Ascending aorta (tissue), 2 donors: ENCODE measurements at places on chromosomes 5 and 9.

GRCh38 chr5:93573354-93574351 lies 7.4 kb downstream of the NR2F1-AS1 start:
- no peak overlapping the region for H3K4me3 ChIP-seq
- H3K27me3 ChIP-seq: peaks cover 14% of the 10 kb centered on the region
- H3K36me3 ChIP-seq: no peaks in the 10 kb centered on the region
- H3K27ac ChIP-seq: no peak overlapping the region

- H3K27ac ChIP-seq: no peak overlapping the region
- no peak for DNase-seq
- H3K4me1 ChIP-seq: no peaks in the 10 kb centered on the region
- H3K4me3 ChIP-seq: no peak overlapping the region
- H3K27me3 ChIP-seq: no peaks in the 10 kb centered on the region
Observed at GRCh38 chr9:17402309-17402708, 176.6 kb upstream of the SH3GL2 start.

DNA sequence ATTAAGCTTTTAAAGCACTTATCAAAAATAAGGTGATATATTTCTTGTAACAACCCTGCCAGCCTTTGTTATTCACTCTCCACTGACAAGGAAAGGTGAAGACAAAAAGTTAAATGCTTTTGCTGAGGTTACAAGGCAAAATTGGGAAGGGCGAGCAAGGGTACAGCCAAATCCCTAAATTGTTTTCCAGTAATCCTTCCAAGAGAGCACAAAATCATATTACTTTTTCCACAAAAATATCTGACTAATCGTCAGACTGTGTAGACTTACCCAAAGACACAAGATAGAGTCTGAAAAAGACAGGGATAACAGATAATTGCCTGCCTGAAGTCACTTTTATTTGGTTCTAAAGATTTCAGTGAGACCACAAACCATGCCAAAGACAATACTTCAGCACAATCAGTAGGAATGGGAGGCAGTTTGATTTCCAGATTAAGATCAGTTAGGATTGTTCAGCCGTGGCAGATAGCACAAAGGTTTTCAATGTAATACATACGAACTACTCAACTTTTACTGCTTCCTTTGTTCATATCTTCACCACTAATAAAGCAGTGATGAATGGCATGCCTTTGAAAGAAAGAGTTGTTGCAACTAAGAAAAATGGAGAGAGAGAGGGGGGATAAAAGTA lies 383.8 kb upstream of the TUSC1 start:
- no peak overlapping the region for H3K27ac ChIP-seq
- no peak overlapping the region for H3K4me3 ChIP-seq
- DNase-seq: no peak
- no peaks in the 10 kb centered on the region for H3K27me3 ChIP-seq
- H3K4me1 ChIP-seq: no peaks in the 10 kb centered on the region
- H3K36me3 ChIP-seq: no peaks in the 10 kb centered on the region

DNA sequence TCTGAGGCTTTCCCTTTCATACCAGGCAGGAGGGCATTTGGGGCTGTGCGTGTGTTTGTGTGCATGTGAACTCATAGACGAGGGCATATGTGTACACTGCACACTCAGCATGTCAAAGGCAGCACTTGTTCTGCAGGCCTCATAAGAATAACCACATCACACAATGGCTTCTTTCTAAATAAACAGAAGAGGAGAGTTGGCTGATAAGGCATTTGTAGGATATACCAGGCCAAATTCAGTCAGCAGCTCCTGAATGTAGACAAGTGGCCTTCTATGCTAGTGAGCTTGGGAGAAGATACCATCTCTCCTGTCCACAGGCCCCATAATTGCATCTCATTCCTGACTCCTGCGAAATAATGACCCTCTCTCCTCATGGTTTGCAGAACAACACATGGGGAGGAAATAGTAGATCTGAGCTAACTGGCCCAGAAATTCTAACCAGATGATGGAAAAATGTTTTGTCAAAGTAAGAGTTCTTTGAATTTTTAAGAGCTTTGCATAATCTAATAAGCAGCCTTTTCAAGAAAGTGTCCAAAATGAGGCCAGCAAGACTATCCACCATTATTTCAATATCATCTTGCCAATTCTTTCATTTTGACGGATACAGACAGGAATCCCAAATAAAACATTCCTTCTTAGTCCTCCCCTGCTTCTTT lies 60.5 kb upstream of the GAS1 start:
- H3K27me3 ChIP-seq: no peaks in the 10 kb centered on the region
- no peak for DNase-seq
- no peaks in the 10 kb centered on the region for H3K36me3 ChIP-seq
- no peaks in the 10 kb centered on the region for H3K4me1 ChIP-seq
- no peak overlapping the region for H3K4me3 ChIP-seq
- no peak overlapping the region for H3K27ac ChIP-seq

DNA sequence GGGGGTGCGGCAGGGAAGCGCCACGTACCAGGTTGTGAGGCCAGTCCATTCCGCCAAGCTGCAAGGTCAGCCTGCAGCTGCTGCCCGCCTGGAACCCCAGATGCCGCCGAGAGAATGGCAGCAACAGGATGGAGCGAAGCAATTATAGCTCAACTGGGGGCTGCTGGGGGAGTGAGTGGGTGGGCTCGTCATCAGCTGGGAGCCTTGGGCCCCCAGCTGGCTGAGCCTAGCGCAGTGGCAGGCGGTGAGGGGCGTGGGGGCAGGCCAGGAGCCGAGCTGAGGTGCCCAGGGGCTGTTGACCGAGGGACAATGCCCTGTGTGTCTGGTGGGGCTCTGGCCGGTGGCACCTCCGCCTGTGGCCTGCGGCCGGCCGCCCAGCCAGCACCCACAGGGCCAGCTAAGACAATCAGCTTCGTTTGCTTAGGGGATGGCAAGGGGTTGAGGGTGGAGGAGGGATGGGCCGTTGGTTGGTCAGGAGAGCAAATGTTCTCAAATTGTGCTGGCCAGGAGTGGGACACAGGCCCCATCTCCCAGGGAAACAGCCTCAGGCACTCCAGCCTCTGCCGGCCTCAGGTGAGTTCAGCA lies at the start of gene IL17B:
Gene IL17B (minus strand): TSS at position 116 of the 585 bp plus-strand sequence. CDS start 67 bp downstream, at position 49.
- no peaks in the 10 kb centered on the region for H3K36me3 ChIP-seq
- no peaks in the 10 kb centered on the region for H3K27me3 ChIP-seq
- peaks cover 55% of the 10 kb centered on the region for H3K4me1 ChIP-seq

DNA sequence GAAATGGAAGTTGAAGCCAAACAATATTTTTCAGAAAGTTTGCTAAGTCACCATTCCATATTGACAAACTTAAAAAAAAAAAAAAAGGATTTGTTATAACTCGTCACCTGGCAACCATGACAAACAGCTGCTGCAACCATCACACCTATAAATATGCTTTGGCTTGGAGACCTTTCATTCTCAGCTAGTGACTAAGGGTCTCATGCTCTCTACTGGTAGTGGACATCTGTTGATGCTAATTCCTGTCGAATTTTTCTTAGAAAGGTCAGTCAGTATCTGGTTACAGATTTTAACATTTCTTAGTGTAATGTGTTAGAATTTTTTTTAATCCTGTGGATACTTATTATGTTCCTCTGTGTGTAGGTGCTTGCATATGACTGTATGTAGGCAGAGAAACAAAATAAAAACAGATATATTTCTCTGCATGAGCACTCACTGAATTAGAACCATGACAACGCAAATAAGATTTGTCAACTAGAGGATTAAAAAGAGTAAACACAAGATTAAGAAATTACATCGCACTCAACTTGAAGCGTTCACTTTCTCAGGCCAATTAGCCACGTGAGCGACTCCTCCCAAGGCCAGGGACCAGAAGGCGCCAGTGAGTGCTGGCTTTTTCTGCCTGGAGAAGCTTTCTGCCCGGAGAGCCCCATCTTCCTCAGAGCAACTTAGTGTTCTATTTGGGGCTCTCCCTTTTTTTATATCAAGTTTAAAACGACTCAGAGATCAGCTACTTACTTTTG lies 27.0 kb upstream of the ZNF622 start:
- H3K4me1 ChIP-seq: no peaks in the 10 kb centered on the region
- no peak overlapping the region for H3K27ac ChIP-seq
- H3K4me3 ChIP-seq: no peak overlapping the region

DNA sequence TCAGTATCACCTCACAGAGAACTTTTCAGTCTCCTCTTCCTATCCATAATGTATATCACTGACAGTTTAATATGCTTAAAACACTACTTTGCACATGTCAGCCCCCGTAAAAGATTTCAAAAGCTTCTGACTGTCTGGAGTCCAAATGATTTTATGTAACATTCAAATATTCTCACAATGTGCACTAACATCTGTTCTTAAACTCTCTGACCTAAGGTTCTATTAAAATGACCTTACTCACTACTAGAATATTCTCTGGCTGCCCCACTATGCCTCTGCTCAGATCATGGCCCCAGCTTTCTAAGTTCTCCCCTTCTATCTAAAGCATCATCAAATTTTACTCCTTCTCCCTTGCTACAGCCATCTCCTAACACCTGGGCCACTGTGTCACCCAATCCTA lies 52.5 kb downstream of the AP3B1 start:
- H3K36me3 ChIP-seq: no peaks in the 10 kb centered on the region
- no peaks in the 10 kb centered on the region for H3K27me3 ChIP-seq
- DNase-seq: no peak
- H3K4me1 ChIP-seq: no peaks in the 10 kb centered on the region
- no peak overlapping the region for H3K4me3 ChIP-seq
- no peak overlapping the region for H3K27ac ChIP-seq

DNA sequence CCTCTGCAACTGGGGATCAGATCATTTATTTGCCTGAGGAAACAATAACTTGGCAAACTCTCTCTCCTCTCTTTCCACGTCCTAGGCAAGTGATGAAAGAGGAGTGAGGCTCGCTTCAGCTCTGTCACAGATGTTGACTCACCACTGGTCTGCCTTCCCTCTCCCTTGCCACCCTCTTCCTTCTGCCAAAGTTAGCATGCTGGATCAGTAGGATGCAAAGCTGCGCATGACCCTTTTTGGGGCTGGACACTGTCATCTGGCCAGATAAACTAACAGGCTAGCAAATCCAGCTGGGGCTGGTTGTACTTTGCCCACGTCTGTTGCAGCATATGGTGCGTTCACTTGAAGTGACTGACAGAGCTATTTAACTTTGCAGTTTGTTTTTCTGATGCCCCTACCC lies 36.2 kb upstream of the SMARCA2 start:
- no peak overlapping the region for H3K27ac ChIP-seq
- peaks cover 7% of the 10 kb centered on the region for H3K4me1 ChIP-seq
- DNase-seq: no peak
- H3K27me3 ChIP-seq: no peaks in the 10 kb centered on the region

DNA sequence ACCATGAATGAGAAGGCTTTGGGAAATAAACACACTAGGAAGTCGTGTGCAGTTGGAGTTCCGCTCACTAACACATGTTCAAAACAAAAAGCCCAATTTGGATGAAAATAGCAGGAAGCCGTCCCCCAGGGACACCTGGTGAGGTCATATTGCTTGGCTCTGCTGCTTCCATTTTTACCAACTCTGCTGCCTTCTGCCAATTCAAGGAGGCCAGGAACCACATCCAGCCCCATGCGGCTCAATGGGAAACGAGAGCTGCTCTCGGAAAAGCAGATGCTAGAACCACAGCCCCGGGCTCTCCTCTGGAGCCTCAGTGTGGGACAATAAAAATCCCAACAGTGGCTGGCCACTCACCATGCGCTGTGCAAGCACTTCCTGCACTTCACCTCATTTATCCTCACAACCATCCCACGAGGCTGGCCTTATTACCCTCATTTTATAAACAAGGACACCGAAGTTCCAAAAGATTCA lies 13.4 kb downstream of the ADAM19 start:
- no peaks in the 10 kb centered on the region for H3K36me3 ChIP-seq
- H3K4me1 ChIP-seq: peaks cover 40% of the 10 kb centered on the region
- peak overlapping the region; percentile 81 for H3K27ac ChIP-seq
- DNase-seq: peak; percentile 58

GRCh38 chr5:145990170-145990569 lies 53.8 kb downstream of the SH3RF2 start:
- no peaks in the 10 kb centered on the region for H3K36me3 ChIP-seq
- DNase-seq: no peak
- no peak overlapping the region for H3K4me3 ChIP-seq

DNA sequence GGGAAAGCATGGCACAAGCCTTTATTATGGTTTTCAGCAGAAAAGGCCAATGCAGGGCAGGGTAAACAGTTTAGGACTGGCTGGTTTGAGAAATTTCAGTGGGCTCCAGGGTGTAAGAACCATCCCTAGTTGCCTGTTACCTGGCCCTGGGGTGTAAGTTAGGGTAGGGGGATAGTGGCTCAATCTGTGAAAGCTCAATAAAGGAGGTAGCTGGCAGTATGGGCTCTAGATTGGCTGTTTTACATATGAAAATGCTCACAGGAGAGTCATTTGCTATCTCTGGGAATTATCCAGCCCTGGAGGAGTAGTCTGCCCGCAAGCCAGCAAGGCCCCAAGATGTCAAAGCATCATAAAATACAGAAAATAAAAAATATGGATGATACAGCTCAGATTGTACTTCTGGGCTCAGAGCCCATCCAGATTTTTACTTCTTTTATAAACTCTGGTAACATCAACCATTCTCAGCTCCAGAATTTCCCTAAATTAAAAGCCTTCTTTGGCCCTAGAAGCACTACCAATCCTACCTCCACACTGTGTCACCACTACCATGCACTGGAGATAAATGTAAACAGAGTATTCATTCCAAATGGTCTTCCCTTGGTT lies 31.1 kb downstream of the SSBP2 start:
- H3K27ac ChIP-seq: no peak overlapping the region
- H3K36me3 ChIP-seq: no peaks in the 10 kb centered on the region
- H3K4me1 ChIP-seq: no peaks in the 10 kb centered on the region
- H3K27me3 ChIP-seq: no peaks in the 10 kb centered on the region
- no peak for DNase-seq

DNA sequence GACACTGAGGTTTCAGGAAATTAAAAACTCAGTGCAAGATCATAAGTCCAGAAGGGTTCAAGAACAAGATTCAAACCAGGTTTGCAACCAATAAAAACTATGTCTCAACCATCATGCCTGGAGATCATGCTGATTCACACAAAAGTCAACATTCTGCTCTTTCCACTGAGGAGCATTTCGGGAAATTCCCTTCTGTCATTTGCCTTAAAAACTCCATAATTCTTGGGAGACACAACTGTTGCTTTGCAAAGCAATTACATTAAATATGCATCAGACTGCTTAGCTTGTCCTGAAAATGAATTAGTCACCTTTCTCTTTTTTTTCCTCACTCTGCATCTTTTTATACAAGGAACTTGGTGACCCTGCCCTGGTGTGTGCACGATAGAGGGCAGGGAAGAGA lies 275.9 kb upstream of the ZNF462 start:
- no peaks in the 10 kb centered on the region for H3K36me3 ChIP-seq
- H3K27ac ChIP-seq: no peak overlapping the region
- no peak overlapping the region for H3K4me3 ChIP-seq
- H3K4me1 ChIP-seq: no peaks in the 10 kb centered on the region

- H3K27ac ChIP-seq: no peak overlapping the region
- H3K36me3 ChIP-seq: no peaks in the 10 kb centered on the region
- no peaks in the 10 kb centered on the region for H3K4me1 ChIP-seq
- H3K4me3 ChIP-seq: no peak overlapping the region
Observed at GRCh38 chr9:91243029-91243428, 118.7 kb downstream of the AUH start.

GRCh38 chr9:29773676-29774075 lies 2200.4 kb upstream of the C9orf72 start:
- no peak for DNase-seq
- H3K4me3 ChIP-seq: no peak overlapping the region
- H3K27me3 ChIP-seq: no peaks in the 10 kb centered on the region
- H3K36me3 ChIP-seq: no peaks in the 10 kb centered on the region

- peaks cover 15% of the 10 kb centered on the region for H3K4me1 ChIP-seq
- peak within 1 kb of the TSS; percentile 91 for H3K27ac ChIP-seq
- peak within 1 kb of the TSS; percentile 96 for H3K4me3 ChIP-seq
- DNase-seq: peak; percentile 55
- H3K27me3 ChIP-seq: no peaks in the 10 kb centered on the region
- no peaks in the 10 kb centered on the region for H3K36me3 ChIP-seq
Observed at GRCh38 chr5:122845229-122846050, at the start of gene SNX24. SNX24 (plus strand) TSS chr5:122845613; CDS start chr5:122845634, 21 bp downstream.
